NCI-H524 (cell line): ENCODE measurements at places on chromosomes 5 and 9.

GRCh38 chr5:14175381-14175780 is 32.2 kb downstream of the TRIO start:
- DNase-seq = no peak

DNA sequence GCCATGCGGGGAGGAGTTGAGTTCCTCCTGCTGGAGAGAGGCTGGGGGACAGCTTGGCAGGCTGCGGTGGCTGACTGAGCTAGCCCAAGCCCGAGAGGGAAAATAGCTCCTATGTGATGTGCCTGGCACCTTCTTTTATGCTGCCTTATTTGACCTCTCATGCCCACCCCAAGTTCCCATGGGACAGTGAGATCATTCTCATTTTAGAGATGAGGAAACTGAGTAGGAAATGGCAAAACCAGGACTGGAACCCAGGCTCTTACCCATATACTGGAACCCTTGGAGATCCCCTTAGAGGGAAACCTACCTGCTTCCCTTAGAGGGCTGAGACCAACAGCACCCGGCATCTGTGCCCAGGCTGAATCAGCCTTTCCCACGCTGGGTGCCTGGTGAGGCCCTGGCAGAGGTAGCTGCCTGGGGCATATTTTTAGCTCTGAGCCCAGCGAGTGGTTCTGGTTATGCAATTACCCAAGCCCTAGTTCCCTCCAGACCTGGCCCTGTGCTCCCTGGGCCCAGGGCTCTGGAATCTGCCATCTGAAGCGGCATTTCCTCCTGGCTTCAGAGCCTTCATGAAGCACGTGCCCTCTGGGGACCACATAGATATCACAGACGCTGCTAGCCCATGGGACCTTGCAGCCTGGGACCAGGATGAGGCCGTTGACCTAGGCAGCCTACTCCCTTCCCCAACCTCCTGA is 23.6 kb downstream of the COL27A1 start:
- DNase-seq = no peak

GRCh38 chr5:68894673-68895072 is 199.1 kb upstream of the SLC30A5 start:
- no peak for DNase-seq

DNA sequence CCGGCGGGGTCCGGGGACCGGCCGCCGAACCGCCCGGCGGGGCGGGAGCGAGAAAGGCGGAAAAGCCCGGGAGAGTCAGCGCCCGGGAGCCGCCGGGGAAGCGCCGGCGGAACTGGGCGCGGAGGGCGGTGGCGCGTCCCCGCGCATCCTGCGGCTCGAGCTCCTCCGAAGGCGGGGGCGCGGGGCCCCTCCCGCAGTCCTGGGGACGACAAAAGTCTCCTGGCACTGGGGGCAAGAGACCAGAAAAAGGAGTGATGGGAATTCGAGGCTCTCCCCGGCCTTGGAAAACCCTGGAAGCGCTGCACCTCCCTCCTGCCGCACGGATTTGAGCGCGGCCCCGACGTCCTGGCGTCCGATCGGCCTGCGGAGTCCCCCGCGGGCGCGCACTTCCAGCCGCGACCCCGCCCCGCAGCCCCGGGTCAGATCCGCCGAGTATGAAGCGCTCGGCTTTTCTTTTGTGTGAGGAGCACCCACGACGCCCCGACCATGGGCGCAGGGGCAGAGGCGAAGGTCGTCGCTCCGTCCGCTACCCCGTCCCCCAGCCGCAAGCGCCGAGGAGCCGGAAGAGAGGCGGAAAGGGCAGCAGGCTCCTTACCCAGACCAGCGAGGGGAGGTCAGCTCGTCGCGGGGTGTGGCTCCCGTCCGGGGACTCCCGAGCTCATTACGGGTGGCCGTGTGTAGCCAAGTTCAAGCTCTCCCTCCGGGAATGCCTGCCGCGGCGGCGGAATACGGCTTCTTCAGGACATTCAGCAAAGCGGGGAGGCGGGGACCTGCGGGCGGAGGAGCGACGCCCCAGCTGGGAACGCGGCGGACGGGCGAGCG is at the start of gene EPB41L4A:
Gene EPB41L4A, minus strand, starts transcription at position 114 of the 822 bp plus-strand sequence. CDS start 238 bp downstream, outside the sequence.
- DNase-seq = peak; percentile 49

DNA sequence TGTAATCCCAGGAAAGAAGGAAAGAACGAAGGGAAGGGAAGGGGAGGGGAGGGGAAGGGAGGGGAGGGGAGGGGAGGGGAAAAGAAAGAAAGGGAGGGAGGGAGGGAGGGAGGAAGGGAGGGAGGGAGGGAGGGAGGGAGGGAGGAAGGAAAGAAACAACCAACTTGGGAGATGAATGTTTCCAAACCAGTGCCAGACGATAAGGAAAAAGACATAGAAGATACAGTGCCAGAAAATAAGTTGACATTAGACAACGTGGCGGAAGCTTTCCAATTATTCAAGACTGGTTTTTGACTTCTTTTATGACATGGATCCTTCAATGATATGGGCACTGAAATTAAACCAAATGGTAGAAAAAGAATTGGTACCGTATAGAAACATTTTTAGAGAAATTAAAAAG is 181.2 kb upstream of the POU5F2 start:
- DNase-seq = no peak

GRCh38 chr9:134928436-134929192 is 10.9 kb upstream of the FCN1 start:
- no peak for DNase-seq

GRCh38 chr5:131754363-131754762 is 42.5 kb downstream of the FNIP1 start:
- DNase-seq = no peak

DNA sequence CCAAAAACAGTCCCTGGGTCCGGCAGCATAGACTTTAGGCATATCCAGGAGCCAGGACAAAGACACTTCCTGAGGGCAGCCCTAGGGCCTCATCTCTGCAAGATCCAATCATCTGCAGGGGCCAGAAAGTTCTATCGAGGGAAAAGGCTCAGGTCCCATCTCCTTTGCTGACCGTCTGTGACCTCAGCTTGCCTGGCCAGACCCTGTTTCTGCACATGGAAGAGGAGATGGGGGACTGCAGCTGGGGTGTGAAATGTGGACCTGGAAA is 51.0 kb upstream of the FCN1 start:
- no peak for DNase-seq

- DNase-seq = no peak
Observed at GRCh38 chr5:113660706-113661250, 147.3 kb downstream of the YTHDC2 start.

DNA sequence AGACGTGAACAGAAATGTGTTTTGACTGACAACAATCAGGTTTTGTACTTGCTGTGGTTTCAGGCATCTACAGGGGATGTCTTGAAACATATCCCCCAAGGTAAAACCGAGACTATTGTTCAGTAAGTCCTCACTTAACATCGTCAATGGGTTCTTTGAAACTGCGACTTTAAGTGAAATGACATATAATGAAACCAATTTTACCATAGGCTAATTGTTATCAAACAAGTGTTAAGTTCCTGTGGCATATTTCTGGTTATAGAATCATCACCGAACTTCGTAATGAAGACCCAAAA is 16.4 kb upstream of the OMD start:
- DNase-seq = no peak

GRCh38 chr5:6041977-6042550 is 336.3 kb downstream of the MED10 start:
- DNase-seq = no peak

- peak; percentile 44 for DNase-seq
Observed at GRCh38 chr9:136267261-136268111, 21.9 kb upstream of the QSOX2 start.

DNA sequence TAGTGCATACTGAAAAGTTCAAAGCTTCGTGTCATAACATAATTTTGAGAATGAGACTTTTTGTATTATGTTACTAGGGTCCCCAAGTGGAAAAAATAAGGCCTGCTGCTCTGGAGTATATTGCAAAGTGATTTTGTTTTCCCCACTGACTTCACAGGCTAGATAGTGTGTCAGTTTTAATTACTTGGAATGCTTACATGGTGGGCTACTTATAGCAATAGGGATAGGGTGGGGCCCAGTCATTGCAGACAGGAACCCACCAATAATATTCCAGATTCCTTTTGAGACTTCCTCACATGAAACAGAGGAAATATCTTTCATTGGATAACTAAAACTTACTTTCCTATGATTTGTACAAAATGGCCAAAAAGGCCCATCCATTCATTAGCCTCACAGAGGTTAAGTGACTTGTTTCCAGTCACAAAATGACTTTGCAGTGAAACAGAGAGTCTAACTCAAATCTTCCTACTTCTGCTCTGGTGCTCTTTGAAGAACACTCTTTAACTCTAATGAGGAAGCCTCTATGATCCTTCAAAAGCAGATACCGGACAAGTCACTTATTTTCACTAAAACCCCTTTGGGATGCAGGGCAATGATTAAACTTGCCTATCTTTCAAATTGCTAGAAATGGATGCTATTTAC is 16.2 kb upstream of the MEF2C start:
- no peak for DNase-seq

GRCh38 chr5:93163010-93163663 is 417.9 kb downstream of the NR2F1-AS1 start:
- no peak for DNase-seq

- no peak for DNase-seq
Observed at GRCh38 chr5:39633057-39633456, 208.3 kb upstream of the DAB2 start.

DNA sequence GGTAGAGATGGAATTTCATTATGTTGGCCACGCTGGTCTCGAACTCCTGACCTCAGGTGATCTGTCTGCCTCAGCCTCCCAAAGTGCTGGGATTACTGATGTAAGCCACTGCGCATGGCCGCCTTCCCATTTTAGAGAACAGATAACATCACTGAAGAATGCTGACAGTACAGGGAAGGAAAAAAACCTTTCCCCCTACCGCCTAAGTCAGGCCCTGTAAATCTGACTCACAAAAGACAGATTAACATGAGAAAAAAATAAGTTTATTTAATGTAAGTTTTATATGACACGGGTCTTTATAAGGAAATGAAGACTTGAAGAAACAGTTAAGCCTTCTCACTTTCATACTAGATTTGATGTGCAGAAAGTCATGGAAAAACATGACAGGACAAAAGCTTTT is 227.2 kb upstream of the ZNF608 start:
- no peak for DNase-seq

DNA sequence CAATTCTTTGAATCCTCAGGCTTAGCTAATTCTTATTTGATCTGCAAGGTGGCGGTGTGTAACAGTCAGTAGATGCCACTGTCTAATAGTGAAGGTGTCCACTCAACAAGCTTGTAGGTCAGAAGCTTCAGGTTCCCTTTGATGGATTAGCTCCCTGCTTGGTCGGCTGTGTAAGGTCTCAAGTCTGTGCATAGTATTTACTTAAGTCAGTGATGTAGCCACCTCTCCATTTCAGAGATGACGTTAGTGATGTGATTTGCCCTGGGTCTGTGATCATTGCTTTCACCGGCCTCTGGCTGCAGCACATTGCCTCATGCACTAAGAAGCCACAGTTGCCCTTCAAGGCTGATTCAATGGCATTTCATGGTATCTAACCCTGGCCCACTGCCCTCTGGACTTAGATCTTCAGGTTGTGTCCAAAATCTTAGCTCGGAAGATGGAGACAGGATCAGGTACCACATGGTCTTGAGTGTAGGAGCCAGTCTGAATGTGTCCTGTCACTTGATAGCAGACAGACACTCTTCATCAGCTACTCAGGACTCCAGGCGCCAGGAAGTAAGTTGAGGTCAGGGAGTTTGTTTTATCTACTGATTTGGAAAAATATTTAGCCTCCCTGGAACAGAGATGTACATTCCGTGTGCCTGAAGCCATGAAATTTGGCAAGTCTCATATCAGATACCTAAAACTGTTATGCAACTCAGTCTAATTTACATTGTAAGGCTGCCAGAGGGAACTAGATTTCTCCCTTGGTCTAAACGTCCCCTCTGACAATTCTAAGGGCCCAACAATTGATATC is 42.9 kb downstream of the SUB1 start:
- no peak for DNase-seq

DNA sequence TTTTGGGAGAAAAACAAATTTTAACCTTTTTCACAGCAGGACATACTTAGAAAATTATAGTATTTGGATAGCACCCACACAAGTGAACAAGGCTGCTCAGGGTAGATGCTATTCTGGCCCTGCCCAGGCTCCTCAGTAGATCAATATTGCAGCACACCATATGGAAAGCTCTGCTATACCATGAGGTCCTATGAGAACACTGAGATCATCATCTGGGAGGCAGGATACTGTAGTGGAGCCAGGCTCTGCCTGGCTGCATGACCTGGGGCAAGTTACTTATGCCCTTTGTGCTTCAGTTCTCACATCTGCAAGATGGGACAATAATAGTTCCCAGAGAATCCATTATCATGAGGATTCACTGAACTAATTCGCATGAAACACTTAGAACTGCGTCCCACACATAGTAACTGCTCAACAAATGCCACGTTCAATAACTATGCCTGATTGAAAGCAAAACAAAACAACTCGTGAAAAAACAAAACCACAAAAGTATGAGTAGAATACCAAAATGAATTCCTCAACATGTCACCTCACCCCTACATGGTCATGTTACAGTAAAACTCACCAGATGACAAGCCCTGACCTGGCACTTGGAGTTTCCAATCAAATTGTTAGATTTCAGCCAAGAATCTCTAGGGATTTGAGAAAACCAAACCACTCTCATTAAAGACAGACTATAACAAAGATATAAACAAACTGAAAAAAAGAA is 31.9 kb downstream of the ARSB start:
- DNase-seq = no peak

DNA sequence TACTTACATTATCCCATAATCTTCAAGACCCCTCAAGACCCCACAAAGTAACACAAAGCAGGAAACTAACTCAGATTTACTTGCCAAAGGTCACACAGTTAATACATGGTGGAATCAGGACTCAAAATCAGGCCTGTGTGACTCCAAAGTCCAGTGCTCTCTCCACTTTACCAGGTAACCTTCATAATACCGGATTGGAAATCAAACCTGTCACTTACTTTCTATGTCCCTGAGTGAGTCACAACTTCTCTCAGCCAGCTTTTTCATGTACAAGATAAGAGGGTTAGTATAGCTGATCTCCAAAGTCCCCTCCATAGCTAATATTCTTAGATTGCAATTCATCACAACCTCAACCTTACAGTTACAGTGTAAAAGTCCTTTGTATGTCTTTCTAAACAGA is 17.1 kb downstream of the STRBP start:
- no peak for DNase-seq

GRCh38 chr5:67156976-67157583 is 39.5 kb downstream of the CD180 start:
- DNase-seq = peak; percentile 38

GRCh38 chr5:90866915-90867731 is 308.5 kb downstream of the ADGRV1 start:
- no peak for DNase-seq

GRCh38 chr9:33265211-33265865 is 489 bp downstream of the CHMP5 start:
- no peak for DNase-seq

GRCh38 chr9:7177383-7177782 is 419.6 kb downstream of the KDM4C start:
- DNase-seq = no peak

- DNase-seq = no peak
Observed at GRCh38 chr9:34127035-34127948, 794 bp upstream of the DCAF12 start.

DNA sequence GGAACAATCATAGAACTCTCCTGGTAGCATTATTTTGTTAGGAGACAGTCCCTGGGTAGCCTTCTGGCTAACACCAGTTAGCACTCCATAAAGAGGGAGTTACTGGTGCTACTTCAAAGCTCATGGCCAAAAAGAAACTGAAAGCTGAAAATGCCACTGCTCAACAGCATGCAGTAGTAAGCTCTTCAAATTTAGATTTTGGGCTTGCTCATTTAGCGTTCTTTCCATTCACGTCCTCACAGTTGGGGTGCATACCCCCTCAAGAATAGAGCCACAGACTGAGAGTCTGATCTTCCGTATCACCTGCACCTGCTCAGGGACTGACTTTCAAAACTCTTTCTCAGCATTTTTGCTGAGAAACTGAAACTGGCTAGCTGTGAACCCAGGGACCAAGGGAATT is 24.7 kb downstream of the NTRK2 start:
- DNase-seq = no peak
